ENCODE measurements at places on chromosomes 12 and 14.

DNA sequence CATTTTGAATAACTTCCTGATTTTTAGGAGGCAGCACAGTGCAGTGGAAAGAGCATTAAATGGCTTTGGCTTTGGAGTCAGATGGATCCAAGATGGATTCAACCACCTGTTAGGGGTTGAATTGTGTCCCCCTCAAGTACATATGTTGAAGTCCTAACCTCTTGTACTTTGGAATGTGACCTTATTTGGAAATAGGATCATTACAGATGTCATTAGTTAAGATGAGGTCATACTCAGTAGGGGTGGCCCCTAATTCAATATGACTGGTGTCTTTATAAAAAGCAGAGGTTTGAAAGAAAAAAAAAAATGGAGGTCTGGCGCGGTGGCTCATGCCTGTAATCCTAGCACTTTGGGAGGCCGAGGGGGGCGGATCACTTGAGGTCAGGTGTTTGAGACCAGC, 18.8 kb downstream of the ATP5MC2 start:
- no peak for DNase-seq

GRCh38 chr14:75979071-75979571, 2.7 kb downstream of the TGFB3 start:
- no peak for DNase-seq

DNA sequence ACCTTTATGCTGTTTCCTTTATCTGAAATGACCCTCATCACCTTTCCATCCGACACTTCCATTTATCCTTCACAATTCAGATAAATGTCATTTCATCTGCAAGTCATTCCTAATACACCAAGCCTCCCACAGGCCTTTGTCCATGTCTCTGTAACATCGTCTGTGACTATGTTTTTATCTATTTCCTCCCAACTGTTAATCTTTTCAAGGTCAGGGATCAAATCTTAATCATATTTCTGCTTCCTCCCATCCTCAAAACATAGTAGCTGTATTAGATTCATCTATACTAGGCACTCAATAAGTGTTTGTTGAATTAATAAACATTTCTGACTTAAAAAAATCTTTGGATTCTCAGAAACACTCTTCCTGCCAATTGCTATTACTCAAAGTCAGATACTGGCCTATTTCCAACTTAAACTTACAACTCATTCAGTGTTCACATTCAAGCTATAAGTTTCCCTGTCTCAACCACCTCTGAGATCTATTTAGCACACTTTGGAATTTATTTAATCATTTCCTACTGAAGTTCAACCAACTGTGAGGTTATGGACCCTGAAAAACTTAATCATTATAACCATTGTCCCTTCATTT, 100.2 kb upstream of the ALX1 start:
- no peak for DNase-seq

- no peak for DNase-seq
Observed at GRCh38 chr12:130124605-130125244, 37.5 kb upstream of the FZD10 start.

DNA sequence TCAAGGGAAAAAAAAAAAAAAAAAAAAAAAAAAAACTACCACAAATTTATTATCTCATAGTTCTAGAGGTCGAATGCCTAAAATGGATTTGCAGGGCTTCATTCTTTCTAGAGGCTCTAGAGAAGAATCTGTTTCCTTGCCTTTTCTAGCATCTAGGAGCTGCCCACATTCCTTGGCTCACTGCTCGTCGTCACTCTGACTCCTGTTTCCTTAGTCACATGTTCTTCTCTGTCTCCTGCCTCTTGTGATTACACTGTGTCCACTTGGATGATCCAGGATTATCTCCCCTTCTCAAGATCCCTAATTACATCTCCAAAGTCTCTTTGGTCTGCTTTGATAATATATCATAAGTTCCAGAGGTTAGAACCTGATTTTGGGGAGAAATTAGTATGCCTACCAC, 88.7 kb downstream of the HECTD1 start:
- DNase-seq: no peak

DNA sequence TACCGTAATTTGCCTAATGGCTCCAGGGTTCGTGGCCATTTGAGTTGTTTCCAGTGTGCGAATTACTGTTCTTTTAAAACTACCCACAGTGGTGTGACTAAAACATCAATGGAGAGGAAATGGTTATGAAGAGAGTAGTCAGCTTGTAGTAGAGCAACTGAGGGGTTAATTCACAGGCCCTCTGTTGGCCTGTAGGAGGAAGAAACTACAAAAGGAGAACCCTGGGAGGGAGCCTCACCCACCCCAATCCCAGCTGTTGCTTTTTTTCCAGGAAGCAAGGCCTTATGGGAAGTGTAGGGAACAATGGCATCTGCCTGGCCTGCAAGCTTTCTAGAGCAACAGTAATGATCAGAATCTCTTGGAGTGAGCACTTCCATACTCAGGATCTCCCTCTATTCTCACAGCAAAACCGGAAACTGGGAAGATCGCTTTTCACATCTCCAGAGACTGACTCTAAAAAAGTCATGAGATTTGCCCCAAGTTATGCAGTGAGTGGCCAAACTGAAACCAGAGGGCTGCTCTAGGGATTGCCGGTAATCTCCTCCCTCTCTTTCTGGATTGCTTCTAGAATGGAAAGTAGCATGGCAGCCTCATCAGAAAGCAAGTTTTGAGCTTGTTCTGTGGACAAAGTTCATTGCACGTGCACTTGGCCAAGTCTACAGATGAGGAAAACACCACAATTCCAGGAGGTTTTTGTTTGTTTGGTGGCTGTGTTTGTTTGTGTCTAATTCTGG, 125.3 kb upstream of the PWP1 start:
- DNase-seq: no peak

DNA sequence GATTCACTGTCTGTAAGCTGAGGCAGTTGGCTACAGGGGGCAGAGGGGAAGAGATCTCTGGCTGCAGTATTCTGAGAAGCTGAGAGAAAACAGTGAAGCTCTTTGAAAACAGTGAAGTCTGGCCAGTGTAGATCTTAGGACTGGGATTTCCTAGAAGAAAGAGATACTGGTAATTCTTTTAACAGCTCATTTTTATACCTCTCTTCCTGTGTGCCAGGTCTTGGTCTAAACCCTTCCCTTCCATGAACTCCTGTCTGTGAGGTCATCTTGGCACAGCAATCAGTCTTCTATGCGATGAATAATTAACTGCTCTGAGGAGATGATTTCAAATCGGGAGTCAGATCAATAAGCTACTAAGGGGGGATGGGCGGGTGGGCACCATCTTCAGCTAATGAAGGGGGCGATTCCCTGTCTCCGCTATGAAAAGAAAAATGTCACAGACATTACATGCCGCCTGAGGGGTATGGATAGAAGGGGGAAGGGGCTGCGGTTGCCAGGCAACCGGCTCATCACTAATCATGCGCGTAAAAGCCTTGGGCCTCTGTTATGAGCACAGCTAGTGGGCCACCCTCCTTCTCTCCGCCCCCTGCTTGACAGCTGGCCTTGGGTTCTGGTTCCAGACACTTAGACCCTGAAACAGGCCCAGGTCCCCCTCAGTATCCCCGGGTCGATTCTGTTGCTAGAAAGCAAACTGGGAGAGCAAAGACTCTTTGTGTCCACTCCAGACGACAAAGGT, 75.3 kb upstream of the CEP83 start:
- DNase-seq: no peak

GRCh38 chr14:75941030-75941429, 40.8 kb downstream of the TGFB3 start:
- DNase-seq: no peak

DNA sequence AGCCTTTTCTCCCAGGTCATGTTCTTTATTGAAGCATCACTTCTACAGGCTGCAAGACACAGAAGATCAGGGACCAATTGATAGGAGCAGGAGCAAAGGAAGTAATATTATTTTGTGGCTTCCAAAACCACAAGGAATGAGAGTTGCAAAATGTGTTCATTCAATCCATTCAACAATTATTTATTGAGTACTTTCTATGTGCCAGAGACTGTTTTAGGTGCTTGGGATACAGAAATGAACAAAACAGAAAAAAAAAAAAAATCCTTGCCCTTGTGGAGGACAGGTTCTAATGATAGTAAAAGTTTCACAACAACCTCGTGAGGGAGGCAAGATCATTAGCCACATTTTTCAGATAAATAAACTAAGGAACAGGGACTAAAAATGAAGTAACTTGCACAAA, 20.1 kb upstream of the DACT1 start:
- no peak for DNase-seq

DNA sequence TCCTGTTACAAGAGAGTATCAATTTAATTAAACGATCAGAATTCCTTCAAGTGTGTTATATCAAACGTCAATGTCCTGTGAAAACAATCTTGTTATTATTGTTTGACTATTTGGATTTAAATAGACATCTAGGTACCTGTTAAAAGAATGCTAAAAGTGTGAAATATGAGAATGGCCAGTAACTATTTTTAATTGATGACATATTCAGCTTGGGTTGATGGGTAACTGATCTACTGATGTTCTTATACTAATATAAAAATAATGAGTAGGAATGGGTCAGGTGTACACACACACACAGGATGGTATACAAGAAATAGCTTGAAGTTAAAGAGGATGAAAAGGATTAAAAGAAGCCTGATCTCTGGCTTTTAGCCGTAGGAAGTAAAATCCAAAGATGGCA, 146.0 kb downstream of the SLC38A4 start:
- DNase-seq: no peak
